ENCODE measurements at places on chromosomes 16 and 17. TPM values are rescaled to one million over a fixed set of nuclear protein-coding genes. Genes with fewer than 3 reads are reported as not detected.
A peak's percentile ranks its signal among the peaks of the same experiment; 100 is the strongest.

The TOM1L1 gene
- total RNA-seq = 33.6 TPM

The CACNA1H gene
- total RNA-seq = 10.9 TPM

DNA sequence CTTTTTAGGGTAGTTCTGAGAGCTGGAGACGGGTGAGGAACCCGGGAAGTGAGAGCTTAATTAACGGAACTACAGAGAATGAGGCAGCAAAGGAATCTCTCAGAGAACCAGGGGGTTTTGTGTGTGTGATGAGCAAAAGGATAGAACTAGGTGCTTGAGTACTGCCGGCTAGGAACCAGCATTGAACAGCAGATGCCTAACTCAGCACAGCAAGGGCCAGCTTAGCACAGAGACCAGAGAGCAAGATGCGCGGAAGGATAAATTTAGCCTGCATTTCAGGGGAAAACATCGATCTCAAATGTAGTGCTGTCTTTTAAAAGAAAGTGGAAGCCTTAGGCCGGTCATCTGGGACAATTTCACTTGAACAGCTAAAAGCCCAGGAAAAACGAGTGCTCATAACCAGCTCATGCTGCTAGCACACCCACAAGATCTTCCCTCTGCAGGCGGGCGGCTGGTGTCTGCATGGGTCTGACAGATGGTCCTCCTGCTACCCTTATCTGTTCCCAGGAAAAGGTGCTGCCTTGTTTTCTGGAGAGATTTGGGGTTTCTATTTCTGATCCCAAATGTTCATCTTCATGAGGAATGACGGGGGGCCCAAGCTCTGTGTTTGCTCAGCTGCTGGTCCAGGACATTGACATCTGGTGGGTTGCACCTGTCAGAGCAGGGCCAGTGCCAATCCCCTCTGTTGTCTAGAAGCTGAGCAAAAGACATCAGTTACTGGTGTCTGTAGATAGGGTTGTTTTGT lies 103.9 kb downstream of the SOCS1 start:
- no peaks in the 10 kb centered on the region for H3K27me3 ChIP-seq
- H3K4me1 ChIP-seq = no peaks in the 10 kb centered on the region
- no peak for DNase-seq

DNA sequence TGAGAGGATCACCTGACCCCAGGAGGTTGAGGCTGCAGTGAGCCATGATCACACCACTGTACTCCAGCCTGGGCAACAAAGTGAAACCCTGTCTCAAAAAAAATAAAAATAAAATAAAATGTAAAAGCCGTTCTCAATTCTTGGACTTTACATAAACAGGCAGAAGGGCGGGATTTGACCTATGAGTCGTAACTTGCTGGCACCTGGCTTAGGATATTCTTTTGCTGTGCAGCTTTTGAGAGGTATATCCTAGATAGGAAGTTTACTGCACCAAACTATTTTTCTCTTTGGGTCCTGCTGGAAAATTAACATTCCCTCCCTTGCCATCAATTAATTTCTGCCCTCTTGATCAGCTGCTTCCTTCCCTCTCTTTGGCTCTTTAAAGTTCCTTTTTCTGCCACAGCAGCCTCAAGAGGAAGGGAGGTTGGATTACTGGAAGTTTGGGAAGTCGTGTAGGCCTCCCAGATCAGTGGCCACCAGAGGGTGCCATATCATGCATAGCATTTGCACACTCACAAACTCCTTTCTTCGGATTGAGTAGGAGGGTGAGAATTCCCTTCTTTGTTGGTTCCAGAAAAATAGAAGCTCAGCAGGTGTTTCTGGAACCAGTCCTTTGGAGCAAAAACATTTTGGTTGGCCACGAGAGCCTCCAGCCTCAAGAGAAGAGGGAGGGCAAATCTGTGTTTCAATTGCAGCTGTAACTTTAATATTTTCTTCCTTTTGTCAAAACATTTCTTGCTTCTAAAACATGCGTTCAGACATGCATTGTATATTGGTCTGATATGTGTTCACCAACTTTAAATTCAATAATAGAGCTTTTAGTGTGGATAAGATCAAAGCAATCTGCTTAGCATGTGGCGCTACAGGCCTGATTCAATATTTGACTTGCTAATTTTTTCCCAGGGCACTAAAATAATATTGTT lies 147.3 kb downstream of the CCDC182 start:
- H3K4me1 ChIP-seq = peaks cover 18% of the 10 kb centered on the region
- no peaks in the 10 kb centered on the region for H3K27me3 ChIP-seq
- H3K36me3 ChIP-seq = no peaks in the 10 kb centered on the region
- peak; percentile 63 for DNase-seq
- no peak overlapping the region for H3K27ac ChIP-seq

The CMTR2 gene
- 21.6 TPM for total RNA-seq

The CACNA1G gene
- not detected for total RNA-seq

DNA sequence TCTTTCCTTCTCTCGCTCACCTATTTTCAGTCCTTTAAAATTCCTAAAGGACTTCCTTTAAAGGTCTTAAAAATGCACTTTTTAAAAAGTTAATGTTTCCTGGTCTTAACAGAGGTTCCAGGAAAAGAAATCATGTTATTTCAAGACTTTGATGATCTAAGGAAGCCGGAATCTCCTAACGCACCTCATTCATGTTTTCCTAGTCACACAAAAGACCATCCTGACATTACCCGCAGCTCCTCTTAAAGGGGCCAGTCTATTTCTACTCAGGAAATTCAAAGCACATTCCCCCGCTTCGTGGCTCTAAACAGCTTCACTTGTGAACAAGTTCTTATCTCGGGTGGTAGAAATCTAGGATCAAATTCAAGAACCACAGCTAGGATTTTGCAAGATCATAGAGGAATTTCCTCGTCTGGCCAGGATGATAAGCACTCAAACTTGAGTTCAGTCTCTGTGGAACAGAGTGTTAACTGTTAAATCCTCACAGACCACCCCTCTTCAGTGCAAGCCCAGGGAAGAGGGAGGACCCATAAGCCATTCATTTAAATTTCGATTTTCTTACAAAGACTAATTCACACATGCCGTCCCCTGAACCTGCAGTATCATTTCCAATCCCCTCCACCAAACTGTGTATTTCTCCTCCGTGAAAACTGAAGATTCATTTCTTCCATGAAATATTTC lies 137.1 kb upstream of the AXIN2 start:
- peak overlapping the region; percentile 61 for H3K27ac ChIP-seq
- no peaks in the 10 kb centered on the region for H3K4me1 ChIP-seq
- H3K27me3 ChIP-seq = no peaks in the 10 kb centered on the region
- DNase-seq = no peak

The KRT12 gene
- not detected for total RNA-seq

All from upper lobe of right lung (tissue), 1 donor.